ENCODE measurements at places on chromosomes 4 and X. TPM values are rescaled to one million over a fixed set of nuclear protein-coding genes. Genes with fewer than 3 reads are reported as not detected.

Gene MAGEC1
- total RNA-seq: not detected

- DNase-seq: no peak
These were observed 232.3 kb upstream of the NEIL3 start for GRCh38 chr4:177077095-177077971.

DNA sequence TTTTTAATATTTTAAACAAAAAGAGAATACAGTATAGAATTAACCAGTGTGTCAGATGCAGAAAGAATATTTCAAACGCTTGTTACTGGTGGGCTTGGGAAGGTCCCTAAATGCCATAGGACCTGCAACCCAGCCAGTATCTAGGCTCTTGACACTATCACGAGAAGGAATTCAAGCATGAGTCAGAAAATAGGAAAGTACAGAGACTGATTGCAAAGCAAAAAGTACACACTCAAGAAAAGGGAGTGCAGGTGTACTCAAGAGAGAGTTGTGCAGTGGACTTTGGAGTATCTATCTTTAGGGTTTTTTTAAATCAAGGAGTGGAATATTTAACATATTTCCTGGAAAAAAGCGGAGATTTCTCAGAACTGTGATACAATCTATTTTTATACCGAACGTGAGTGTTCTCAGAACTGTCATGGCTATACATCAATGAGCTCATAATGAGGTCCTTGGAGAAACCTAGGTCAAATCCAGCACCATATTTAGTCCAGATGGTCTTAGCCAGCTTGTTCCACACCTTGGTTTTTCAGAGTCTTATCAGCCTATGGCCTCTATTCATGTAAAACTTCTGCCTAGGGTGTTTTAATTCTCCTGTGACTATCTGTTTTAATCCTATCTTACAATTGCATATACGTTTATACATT is 291.8 kb upstream of the FAT4 start:
- no peak for DNase-seq

- no peak for DNase-seq
These were observed 32.5 kb downstream of the DLG3 start for GRCh38 chrX:70476934-70477733.

DNA sequence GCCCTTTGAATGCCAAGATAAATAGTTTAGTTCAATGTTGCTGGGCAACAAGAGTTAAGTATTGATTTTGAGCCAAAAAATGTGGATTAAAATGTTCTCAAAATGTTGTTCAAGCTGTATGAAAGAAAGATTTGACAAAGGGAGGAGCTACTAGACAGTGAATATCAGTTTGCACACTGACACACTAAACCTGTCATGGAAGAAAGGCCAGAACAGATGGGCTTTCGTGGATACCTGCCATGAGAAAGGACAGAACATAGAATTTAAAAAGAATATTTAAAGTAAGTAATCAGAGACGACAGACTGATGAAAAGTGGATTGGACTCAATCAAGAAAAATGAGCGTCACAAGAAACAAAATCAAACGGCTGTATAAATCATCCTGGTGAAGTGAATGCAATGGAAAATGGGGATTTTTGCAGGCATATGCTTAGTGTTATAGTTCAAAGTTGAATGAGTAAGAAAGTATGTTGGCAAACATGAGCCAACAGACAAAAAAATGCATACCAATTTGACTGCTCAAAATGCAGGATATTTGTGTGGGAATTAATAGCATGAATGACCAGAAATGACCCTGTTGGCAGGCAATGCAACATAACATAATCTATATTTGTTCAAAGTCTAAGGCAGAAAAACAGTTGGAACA is 7.4 kb downstream of the PCDH18 start:
- no peak for DNase-seq

- DNase-seq: no peak
These were observed 9.8 kb upstream of the MSX1 start for GRCh38 chr4:4849524-4850193.

GRCh38 chr4:128162434-128162833 is 101.3 kb downstream of the LARP1B start:
- DNase-seq: no peak

DNA sequence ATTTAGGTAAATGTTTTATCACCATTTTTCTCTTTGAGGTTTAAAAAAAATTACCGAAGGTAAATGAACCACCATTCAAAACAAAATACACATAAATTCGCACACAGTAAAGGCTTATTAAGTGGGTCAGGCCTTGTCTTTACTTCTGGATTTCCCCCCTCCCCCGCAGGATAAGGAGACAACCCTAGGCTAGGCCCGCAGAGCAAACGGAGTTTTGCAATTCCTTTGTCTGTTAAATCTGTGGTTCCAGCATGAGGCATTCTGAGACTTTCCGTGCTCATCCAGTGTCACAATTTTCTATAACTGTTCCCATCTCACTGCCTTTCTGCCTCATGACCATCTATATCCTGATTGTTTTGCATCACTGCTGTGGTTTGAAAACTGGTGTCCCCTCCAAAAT is 307.4 kb downstream of the DCHS2 start:
- no peak for DNase-seq

- DNase-seq: no peak
These were observed 151.0 kb downstream of the NHS start for GRCh38 chrX:17525762-17526555.

- no peak for DNase-seq
These were observed 46.3 kb downstream of the SH3KBP1 start for GRCh38 chrX:19840899-19841648.

GRCh38 chr4:174669270-174669669 is 147.0 kb upstream of the HPGD start:
- DNase-seq: no peak

GRCh38 chr4:94621491-94622080 is 136.2 kb upstream of the BMPR1B start:
- no peak for DNase-seq

GRCh38 chr4:88807499-88807898 is 109.9 kb upstream of the NAP1L5 start:
- DNase-seq: no peak

- DNase-seq: no peak
These were observed 23.7 kb downstream of the PLS3 start for GRCh38 chrX:115584696-115585095.

DNA sequence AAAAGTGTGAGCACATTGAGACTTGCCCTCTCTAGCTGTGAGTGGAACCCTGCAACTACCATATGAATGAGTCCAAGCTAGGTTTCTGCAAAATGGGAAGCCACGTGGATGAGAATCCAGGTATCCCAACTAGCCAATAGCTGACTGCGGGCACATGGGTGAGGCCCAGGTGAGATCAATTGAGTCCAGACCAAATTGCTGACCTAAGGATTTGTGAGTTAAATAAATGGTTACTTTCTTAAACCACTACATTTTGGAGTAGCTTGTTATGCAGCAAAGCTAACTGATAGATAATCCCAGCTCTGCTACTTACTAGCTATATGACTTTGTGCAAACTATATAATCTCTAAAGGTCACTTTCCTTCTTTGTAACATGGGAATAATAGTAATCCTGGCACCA is 150.3 kb upstream of the LCORL start:
- no peak for DNase-seq

- no peak for DNase-seq
These were observed 3.6 kb downstream of the DCAF4L1 start for GRCh38 chr4:41985151-41985550.

DNA sequence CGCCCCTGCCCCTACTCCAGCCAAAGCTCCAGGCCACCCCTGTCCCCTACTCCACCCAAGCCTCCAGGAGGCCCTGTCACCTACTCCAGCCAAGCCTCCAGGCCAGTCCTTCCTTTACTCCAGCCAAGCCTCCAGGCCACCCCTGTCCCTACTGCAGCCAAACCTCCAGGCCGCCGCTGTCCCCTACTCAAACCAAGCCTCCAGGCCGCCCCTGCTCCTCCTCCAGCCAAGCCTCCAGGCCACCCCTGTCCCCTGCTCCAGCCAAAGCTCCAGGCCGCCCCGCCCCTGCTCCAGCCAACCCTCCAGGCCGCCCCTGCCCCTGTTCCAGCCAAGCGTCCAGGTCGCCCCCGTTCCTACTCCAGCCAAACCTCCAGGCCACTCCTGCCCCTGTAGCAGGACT is 5.1 kb upstream of the ASMT start:
- DNase-seq: no peak
